Activated CD4-positive, alpha-beta T cell treated with anti-CD3 and anti-CD28 coated beads, Interleukin-2, amount 10 ng/mL, durations not matched to agents 7 days and 5 days (primary cell): ENCODE measurements at places on chromosomes 5 and 9.

- no peak for DNase-seq
Measured at GRCh38 chr9:78552802-78553201, 255.9 kb downstream of the PSAT1 start.

- DNase-seq = no peak
Measured at GRCh38 chr9:4862506-4863250, 69.9 kb downstream of the RCL1 start.

DNA sequence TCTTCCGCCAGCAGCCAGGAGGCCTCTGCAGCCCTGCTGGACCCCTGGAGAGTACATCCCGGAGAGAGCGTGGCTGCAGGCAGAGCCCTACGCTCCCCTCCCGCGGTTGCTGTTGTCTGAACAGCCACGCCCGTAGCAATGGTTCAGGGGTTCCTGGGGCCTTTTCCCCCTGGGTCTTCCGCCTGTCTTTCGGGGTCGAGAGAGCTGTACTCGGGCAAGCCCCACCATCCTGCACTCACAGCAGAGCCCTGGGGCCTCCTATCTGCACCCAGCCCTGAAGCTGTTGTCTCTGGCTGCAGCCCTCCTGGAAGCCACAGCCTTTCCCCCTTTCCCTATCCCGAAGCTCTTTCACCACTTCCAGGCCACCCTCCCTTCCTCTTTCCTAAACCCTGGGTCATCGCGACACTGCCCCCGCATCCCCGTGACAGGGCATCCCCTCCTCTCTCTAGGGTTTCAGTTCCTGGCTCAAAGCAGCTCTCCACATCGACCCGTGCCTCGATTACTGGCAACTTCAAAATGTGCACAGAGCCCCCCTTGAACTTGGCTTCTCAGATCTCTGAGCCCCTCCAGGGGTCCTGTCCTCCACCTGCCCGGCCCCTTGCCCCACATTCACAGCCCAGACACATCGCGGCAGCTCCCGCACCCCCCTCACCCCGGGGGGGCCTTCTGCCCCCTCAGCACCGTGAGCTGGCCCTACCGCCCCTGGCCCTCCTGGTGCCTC, 43.9 kb upstream of the CEP72 start:
- DNase-seq = no peak

DNA sequence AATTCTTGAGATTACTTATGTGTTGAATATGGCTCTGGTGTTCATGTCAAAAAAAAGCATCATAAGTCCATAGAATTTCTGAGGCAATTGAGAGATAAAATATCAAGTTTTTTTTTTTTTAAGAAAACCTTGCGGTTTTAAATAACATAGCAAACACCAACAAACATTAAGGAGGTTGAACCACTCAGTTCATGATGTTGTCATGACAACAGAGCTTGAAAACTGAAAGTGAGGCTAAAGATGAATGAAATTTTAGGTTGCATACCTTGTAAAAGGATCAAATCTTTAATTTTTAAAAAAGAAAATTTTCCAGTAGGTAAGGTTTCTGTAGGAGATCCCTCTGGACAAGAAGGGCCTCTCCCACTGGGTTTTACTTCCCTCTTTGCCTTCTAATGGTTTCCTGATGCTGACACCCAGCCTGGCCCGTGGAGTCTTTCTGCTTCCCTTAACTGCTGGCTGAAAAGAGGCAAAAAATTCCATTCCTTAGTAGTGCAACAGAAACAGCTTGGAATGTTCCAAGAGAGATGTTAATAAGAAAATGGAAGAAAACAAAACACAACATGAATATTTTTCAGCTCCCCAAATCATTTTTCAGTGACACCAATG, 60.0 kb upstream of the FER start:
- no peak for DNase-seq

- DNase-seq = no peak
Measured at GRCh38 chr5:180785794-180786221, 16.8 kb downstream of the MGAT1 start.

DNA sequence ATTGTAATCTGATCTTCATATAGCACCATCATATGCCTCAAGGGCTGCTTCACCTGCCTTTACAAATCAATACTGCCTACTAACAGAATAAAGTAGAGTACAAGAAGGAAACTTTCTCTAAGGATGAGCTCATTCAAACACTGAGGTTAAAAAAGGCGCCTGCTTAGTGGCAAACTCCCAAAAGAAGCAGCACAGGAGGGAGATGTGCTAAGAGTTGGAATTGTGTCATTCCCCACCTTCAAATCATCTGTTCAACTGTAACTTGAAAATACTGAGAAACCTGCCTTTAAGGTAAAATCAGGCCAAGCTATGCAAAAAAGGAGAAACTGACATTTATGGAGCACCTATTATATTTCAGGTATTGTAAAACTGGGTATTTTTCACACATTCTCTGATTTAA, 560.6 kb downstream of the PTPRD start:
- no peak for DNase-seq

DNA sequence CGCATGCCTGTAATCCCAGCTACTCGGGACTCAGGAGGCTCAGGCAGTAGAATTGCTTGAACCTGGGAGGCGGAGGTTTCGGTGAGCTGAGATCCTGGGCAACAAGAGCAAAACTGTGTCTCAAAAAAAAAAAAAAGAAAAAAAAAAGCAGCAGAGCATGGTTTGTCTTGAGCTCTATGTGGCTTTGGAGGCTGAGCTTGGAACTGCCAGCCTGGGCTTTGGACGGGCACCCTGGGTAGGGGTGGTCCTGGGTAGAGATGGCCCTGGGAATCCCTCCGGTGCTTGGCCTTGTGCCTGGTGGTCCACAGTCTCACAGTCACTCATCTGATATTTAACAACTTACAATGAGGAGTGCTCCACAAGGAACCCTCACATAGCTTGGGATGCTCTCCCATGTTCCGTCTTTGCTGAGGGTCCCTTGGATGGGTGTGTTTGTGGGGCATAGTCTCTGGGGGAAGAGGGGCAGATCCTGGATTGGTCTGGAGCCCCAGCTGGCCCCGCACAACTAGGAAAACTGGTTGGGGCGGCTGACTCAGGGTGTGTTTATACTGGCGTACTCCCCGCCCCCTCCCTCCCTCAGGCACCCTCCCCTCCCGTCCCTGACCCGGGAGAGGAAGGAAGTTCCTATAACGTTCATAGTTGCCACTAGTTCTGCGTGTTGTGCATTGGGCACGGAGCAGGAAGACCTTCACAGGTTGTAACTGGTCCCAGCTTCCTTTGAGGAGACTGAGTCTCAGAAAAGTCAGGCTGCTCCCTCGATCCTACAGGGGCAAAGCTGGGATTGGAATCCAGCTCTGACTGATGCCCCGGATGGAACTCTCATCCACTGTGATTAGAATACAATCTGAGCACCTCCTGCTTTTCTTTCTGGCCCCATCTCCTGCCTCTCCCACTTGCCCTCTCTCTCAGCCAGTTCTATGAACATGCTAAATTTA, 11.2 kb downstream of the IER5L start:
- DNase-seq = peak; percentile 26

- no peak for DNase-seq
Measured at GRCh38 chr5:14768508-14769365, 102.8 kb downstream of the ANKH start.

GRCh38 chr5:33046091-33046490, 335.0 kb downstream of the NPR3 start:
- DNase-seq = no peak

- DNase-seq = no peak
Measured at GRCh38 chr5:141369994-141370848, at the start of gene PCDHGB3. TSS of gene PCDHGB3 (plus strand) at chr5:141370242. CDS start at chr5:141370395, 153 bp downstream.

DNA sequence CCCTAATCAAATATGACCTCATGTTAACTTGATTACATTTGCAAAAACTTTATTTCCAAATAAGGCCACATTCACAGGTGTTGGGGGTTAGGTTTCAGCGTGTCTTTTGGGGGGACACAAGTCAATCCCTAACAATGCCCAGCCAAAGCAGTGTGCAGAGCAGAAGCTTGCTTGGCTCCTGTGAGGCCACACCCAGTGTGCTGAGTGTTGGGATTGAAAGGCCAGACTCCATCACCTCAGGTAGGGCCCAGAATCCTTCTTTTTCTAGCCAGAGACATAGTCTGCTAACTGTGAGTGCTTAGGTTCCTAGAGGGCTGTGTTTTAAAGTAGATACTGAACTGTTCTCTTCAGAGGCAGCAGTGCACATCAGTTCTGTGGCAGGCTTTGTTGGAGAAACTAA, 27.9 kb downstream of the KDM4C start:
- DNase-seq = no peak

GRCh38 chr5:67201897-67202549, 5.4 kb upstream of the CD180 start:
- DNase-seq = no peak

GRCh38 chr5:448766-449090, 5.8 kb downstream of the EXOC3 start:
- no peak for DNase-seq

GRCh38 chr5:168941901-168942300, 359.0 kb downstream of the SLIT3 start:
- DNase-seq = no peak
